Activated naive CD8-positive, alpha-beta T cell treated with anti-CD3 and anti-CD28 coated beads, Interleukin-2, amount 50 U/mL, for 16 hours (primary cell): ENCODE measurements at places on chromosomes 2 and 18.

DNA sequence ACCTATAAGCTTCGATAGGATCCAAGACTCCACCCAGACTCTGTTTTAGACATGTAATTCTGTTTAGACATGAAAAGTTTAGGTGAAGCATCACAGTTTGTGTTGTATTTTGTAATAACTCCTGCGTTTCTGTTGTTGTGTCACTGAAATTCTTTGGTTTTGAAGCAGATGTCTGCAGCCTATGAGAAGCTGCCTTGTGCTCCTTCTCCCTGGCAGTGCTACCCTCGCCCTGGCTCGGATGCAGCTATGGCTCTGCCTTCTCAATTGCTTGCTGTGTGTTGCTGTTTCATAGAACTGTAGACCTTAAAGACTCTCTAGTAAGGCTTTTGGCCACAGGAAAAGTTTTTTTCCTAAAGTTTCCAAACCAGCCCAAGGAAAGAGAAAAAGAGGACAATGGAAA is 40.2 kb upstream of the ZNF638 start:
- no peak for DNase-seq

- no peak for DNase-seq
Observed at GRCh38 chr2:62774555-62775366, 69.2 kb downstream of the EHBP1 start.

- DNase-seq, result no peak
Observed at GRCh38 chr18:46051731-46052461, 20.2 kb downstream of the PSTPIP2 start.

- DNase-seq, result no peak
Observed at GRCh38 chr18:67347438-67347837, 169.1 kb downstream of the DSEL start.

DNA sequence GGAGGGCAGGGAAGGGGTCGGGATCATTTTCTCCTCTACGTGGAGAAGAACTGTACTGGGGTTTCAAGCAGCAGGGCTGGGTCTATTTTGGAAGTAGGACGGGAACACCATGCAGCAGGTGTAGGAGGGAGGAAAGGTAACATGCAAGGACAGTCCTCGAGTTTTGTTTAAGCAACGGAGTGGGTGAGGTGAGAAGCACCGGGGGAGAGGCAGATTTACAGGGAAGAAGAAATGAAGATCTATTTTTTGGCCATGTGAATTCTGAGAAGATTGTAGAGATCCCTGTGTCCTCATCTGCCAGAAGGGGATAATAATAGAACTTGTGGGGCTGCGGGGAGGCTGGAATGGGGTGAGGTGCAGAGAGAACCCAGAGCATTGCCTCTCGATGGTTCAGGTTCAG is 85.6 kb downstream of the INPP5D start:
- DNase-seq, result no peak

DNA sequence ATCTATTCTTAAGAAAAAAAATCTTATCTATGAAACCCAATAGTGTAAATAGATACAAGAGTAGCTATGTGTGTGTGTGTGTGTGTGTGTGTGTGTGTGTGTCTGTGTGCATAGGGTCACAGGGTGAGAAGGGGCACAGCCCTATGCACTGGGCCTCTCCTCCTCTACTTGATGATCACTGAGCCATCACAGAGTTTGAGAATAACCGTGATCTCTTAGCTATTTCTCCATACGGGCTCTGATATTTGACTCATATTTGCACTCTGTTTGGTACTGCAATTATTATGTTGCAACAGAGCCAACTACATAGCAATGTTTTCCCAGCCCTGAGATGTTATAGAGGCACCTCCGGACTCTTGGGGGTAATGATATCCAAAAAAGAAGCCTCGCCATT is 28.8 kb upstream of the SLC40A1 start:
- no peak for DNase-seq
